ENCODE measurements at places on chromosomes 1 and 21.

GRCh38 chr1:157542676-157543075 is 9.6 kb downstream of the FCRL5 start:
- no peak for DNase-seq

GRCh38 chr1:76105372-76105771 is 30.8 kb downstream of the ST6GALNAC3 start:
- DNase-seq, result no peak

DNA sequence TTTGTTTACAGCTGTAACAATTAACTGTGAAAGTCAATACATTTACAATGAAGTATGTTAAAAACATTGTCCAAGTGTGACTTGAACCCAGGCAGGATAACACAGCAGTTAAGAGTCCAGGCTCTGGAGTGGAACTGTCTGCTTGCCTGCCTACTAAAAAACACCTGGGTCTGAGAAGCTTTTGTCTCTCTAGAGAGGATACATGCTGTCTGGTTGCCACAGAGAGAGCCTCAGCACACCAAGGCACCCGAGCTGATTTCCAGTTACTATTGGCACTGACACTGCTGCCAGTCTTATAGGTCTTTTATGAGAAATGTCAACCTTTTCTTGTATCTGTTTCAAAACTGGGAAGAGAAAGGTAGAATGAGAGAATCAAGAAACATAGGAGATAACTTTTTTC is 20.2 kb upstream of the RALGPS2 start:
- DNase-seq, result no peak

GRCh38 chr1:225942574-225942973 is 1.6 kb upstream of the LEFTY2 start:
- no peak for DNase-seq

DNA sequence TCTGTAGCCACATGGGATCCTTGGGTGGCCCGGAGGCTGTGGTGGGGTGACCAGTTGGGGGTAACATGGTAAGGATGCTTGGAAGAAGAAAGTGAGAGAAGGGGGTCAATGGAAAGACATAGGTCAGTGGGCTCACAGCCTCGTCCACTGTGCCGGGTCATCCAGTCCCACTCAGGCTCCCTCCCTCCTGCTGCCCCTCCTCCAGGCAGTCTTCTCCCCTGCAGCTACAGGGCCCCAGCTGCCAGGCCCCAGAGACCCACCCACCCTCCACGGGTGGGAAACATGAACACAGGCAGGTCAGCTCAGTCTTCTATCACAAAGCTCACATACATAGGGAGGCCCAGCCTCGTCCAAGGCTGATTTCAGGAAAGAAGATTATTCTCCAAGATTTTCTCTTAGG is 158.3 kb downstream of the ST6GALNAC5 start:
- no peak for DNase-seq

DNA sequence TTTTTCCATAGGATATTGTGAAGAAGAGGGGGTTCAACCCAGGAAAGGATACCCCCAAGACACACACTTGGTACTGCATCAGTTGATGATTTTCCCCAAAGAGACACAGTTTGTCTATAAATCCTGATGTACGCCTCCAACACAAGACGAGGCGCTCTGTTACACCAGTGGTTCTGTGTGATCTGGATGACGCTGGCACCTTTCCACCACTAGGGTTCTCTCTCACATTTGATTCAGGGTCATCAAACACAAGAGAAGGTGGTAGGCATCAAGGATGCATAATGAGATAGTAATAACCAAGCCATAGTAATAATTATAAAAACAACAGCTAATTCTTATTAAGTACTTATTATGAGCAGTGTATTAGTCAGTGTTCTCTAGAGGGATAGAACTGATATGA is 508.8 kb upstream of the ZP4 start:
- DNase-seq, result no peak
